A549 treated with dexamethasone at 1 μM for 4 hours (cell line): ENCODE measurements at places on chromosomes 16 and 17. TPM values are rescaled to one million over a fixed set of nuclear protein-coding genes. Genes with fewer than 3 reads are reported as not detected.

KRT13 gene
- total RNA-seq = 0.11 to 0.51 TPM (median 0.18 TPM) in 5 replicates

CSH2 gene
- total RNA-seq = not detected in 5 replicates

HOXB3 gene
- 3.9 to 6.9 TPM (median 6.0 TPM) in 5 replicates for total RNA-seq

VWA3A gene
- 0.04 TPM in 2 of 5 replicates, not detected in the others for total RNA-seq

COG4 gene
- total RNA-seq = 25.6 to 31.7 TPM (median 30.7 TPM) in 5 replicates

NHLRC4 gene
- 0.14 to 0.26 TPM (median 0.21 TPM) in 5 replicates for total RNA-seq
